ENCODE measurements at places on chromosomes 1 and 21.

GRCh38 chr1:108732398-108732797 lies 14.1 kb upstream of the STXBP3 start:
- no peak for DNase-seq

GRCh38 chr1:108747171-108747850 lies 837 bp downstream of the STXBP3 start:
- DNase-seq: peak; percentile 69

GRCh38 chr21:20875742-20876141 lies 122.5 kb upstream of the NCAM2 start:
- no peak for DNase-seq

DNA sequence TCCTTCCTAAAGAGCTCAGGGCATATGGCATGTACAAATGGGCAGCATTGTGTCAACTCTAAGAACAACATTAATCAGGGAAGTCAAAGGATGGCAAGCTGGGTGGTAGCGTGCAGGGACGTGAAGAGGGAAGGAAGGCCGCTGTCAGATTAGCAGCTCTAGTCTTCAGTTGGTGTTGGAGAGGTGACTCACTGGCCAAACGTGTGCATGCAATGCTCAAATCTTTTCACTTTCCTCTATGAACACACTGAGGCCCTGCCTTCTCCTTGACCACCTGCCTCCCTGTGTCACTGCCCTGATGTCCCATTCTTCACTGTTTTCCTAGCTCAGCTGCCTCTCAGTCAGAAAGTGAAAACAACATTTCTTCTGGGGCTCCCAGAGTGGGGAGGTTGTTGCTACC lies 5.9 kb upstream of the PIGR start:
- no peak for DNase-seq

DNA sequence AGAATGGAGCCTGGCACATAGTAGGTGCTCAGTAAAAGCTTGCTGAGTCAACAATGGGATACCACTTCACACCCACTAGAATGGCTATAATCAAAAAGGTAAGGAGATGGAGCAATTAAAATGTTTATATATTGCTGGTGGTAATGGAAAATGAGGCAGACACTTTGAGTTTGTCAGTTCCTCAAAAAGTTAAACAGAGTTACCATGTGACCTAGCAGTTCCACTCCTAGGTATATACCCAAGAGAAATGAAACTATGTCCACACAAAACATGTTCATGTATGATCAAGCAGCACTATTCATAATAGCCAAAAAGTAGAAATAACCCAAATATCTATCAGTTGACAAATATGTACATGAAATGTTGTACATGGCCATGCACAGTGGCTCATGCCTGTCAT lies 74.8 kb upstream of the ECE1 start:
- DNase-seq: no peak

- DNase-seq: no peak
These were observed 5.5 kb downstream of the NCAM2 start for GRCh38 chr21:21003701-21004100.
